NCI-H446 treated with DMSO at 0.1 percent for 48 hours (cell line): ENCODE measurements at places on chromosomes 11 and 22.

DNA sequence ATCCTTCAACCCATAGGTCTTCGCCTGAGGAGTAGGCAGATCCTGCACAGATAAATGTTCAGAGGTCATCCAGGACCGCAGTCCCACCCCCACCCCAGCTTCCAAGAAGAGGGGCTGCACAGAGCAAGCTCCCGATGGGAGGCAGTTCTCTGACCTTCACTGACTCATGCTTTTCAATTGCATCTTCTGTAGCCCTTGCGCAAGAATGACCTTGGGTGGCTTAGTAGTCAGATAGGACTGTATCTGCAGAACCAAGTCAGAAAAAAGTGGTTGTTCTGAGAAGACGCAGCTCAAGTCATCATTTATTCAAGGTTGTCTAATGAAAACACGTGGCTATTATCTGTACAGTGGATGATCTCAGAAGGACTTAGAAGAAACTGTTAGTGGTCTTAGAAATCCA lies 16.4 kb upstream of the GRAMD1B start:
- DNase-seq, result no peak

DNA sequence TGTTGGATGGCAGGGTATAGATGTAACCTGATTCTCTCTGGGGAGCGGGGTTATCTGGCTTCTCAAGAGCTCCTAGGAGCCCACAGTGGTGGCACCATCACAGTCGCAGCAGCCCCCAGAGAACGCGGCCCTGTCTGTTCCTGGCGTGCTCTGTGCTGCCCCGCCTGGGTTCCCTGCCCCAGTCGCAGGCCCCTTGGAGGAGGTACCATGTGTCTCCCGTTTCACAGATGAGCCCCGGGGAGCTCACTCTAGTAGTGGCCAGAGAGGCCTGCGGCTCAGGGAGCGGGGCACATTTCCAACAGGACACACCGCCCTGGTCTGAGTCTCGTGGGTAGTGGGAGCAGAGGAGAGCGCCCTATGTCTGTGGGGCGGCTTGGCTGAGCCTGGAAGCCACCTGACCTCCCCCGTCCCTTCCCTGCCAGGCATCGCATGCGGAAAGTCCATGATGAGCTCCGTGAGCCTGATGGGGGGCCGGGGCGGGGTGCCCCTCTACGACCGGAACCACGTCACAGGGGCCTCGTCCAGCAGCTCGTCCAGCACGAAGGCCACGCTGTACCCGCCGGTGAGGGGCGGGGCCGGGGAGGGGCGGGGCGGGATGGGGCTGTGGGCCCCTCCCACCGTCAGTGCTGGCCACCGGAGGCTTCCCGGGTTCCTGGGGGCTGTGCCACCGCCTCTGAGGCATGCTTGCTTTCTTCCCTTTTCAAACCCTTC lies 21.0 kb upstream of the PPP6R3 start:
- no peak for DNase-seq

- DNase-seq, result no peak
Observed at GRCh38 chr11:9626496-9627394, 37.1 kb upstream of the SWAP70 start.

DNA sequence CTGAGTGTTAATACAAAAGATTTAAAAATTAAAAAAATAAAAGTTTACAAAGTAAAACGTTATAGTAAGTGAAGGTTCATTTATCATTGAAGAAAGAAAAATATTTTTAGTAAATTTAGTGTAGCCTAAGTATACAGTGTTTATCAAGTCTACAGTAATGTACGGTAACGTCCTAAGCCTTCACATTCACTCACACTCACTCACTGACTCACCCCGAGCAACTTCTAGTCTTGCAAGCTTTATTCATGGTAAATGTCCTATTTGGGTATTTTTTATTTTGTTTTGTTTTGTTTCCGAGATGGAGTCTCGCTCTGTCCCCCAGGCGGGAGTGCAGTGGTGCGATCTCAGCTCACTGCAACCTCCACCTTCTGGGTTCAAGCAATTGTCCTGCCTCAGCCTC lies 8.8 kb downstream of the CASTOR1 start:
- DNase-seq, result no peak

- no peak for DNase-seq
Observed at GRCh38 chr22:48670731-48671130, 1156.9 kb downstream of the BRD1 start.

- no peak for DNase-seq
Observed at GRCh38 chr11:132289590-132290256, 919.3 kb downstream of the NTM start.

DNA sequence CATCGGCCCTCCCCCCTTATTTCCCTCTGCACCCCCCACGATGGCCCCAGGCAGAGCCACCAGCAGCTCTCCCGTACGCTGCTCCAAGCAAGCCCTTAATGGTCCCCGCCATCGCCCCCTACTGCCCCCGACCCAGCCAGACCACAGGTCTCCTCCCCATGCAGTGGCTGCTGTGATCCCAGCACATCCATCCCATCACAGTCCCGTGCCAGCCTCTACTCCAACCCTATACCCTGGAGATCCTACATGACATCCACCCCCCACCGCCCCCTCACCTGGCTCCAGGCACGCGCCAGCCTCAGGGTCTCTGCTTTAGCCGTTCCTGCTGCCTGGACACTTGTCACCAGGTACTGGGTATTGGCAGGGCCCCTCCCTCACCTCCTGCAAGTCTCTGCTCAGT lies 85.8 kb upstream of the RTL6 start:
- DNase-seq, result no peak

DNA sequence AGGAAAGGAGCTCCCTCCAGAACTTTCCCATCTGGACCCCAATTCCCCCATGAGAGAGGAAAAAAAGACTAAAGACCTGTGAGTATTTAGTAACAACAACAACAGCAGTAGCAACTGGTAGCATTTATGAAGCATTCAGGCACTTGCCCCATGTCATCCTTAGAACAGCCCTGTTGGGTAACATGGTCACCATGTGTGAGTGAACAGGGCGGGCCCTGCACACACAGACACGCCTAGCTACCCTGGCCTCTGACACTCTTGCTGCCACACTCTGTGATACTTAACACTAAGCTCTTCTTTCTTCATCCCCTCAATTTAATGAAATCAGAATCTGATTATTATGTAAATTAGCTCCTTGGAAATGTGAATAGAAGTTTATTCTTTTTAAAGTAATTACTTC lies 26.1 kb upstream of the SLC25A18 start:
- no peak for DNase-seq

- DNase-seq, result no peak
Observed at GRCh38 chr11:102798012-102798746, at the start of gene MMP1. Gene MMP1, minus strand, starts transcription at chr11:102798160. Its CDS starts 68 bp downstream, at chr11:102798092.

DNA sequence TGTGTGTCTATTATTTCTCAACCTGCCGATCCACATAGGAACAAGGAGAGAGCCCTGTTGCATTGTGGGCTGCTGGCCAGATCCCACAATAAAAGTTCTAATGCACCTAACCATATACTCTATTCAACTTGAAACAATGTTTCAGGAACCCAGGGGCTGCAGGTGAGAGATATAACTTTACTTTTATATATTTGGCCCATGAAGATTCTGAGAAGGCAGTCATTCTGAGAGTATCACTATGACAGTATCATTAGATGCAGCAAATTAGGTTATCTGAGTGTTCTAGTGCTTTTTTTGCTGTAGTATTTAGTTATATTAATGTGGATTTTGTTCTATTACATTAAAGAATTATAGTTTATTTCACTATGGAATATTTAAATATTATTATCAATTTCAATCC lies 655.1 kb upstream of the ARHGAP42 start:
- DNase-seq, result no peak

DNA sequence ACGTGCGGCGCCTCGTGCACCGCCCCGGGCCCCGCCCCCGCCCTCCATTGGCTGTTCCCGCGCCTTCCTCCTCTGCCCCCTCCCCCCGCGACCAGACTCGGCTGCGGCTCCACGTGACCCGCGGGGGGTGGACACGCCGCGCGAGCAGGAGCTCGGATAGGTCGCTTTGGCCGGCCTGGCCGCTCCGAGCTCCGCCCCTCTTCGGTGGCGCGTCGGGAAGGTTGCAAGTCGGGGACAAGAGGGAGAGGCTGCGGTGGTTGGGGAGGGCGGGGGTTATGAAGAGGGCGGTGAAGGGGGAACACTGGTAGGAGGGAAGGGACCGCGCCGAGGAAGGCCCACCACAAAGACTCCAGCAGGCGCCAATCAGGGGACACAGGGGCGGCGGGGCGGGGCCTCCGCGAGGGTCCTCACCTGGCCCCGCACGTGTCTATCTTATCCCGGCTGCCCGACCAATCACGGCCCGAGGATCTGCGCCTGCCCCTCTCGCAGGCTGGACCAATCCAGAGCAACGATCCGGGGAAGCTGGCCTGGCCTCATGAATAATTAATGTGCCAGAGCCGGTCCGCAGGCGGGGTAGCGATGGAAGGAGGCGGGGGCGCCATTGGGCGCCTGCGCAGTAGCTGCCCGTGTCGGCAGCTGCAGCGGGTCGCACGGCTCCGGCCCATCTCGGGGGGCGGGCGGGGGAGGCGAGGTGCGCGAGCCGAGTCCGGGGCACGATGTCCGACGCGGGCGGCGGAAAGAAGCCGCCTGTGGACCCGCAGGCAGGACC lies at the start of gene TEF:
Gene TEF (plus strand): TSS at position 614 of the 769 bp plus-strand sequence. CDS start 103 bp downstream, at position 717.
- peak; percentile 94 for DNase-seq

DNA sequence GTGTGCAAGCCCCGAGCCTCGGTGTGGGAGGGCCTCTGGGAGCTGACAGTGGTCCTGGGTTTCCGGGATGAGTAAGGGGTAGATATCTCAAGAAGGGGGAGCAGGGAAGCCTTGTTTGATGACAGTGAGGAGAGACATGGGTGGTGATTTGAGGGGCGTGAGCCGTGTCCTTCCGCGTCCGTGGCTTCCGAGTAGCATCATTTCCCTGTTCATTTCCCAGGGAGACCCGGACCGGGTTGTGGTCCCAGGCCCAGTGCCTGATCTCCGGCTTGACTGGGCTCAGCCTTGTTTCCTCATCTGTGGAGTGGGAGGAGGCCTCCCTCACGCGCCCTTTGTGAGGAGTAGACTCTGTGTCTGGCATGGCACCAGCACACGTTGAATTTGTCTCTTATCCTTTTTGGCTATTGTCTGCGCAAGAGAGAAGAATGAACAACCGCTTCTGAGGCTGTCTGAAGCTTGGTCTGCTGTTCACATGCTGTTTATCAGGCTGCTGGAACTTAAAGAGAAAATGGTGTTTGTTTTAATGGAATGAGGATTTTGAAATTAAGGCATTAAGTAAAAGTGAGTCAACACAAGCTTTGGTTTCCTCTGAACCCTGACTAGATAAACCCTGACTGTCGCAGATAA lies 348.5 kb downstream of the TBC1D22A start:
- DNase-seq, result no peak

DNA sequence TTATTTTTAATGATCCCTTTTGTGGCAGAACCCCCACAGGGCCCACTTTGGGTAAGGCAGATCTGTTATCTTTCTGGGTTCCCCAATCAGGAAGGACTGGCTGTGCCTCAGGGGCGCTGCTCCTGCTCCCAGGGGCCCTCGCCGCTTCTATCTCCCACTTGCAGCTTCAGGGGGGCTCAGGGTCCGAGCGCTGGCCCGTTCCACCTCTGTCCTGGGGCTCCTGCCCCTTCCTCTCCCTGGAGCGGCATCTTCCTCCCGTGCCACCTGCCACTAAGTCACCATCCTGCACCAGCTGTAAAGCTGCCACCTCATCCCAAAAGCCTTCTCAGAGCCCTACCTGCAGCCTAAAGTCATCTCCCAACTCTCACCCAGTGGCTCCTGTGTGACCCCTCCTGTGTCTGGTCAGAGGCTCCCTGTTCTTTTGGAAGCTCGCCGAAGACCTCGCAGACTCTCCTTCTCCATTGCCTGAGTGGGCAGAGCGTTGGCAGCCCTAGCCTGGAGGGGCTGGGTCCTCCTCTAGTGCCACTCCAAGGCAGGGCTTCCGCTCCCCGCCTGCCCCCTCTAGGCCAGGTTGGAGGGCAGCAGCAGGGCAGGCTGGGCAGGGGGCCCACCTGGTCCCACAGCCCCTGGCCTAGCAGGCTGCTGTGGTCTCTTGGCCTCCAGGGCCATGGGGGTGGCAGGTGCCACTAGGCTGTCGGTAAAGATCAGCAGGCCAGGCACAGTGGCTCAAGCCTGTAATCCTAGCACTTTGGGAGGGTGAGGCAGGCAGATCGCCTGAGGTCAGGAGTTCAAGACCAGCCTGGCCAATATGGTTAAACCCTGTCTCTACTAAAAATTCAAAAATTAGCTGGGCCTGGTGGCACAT lies 106.7 kb downstream of the MORC2 start:
- DNase-seq, result no peak

GRCh38 chr11:87465716-87466115 lies 428.0 kb downstream of the TMEM135 start:
- no peak for DNase-seq

DNA sequence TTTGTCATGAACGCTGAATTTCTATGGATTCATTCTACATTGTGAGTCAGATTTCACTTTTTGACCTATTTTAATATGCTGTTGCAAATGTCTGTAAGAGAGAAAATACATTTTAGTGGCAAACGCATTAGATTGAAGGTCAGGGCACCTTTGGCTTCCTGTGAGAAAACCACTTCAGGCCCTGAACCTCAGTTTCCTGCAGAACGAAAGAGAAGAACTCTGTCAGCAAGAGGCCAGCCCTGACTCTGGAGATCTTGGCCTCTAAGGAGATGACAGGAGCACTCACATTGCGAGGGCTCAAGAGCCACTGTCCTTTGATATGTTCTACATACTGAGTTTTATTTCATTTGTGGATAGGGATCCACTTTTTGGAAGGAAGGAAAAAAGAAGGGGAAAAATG lies 83.6 kb downstream of the KCNJ1 start:
- no peak for DNase-seq

- peak; percentile 86 for DNase-seq
Observed at GRCh38 chr11:61949169-61950034, 749 bp upstream of the BEST1 start.

DNA sequence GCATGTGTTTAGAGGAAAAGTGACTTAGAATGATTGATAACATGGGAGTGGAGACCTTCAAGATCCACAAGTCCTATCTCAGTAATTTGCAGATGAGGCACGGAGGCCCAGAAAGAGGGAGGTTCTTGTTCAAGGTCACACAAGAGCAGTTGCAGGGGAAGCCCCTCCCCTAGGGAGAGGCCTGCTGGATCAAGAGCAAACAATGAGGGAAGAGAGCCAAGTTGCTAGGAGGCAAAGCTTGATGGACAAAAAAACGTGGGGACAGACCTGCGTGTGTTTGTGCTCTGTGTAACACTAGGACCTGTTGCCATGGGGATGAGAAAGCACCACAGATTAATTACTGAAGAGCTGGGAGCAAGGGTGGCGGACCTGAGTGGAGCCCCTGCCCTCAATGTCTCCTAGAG lies 6.4 kb upstream of the MFRP start:
- DNase-seq, result peak; percentile 48

DNA sequence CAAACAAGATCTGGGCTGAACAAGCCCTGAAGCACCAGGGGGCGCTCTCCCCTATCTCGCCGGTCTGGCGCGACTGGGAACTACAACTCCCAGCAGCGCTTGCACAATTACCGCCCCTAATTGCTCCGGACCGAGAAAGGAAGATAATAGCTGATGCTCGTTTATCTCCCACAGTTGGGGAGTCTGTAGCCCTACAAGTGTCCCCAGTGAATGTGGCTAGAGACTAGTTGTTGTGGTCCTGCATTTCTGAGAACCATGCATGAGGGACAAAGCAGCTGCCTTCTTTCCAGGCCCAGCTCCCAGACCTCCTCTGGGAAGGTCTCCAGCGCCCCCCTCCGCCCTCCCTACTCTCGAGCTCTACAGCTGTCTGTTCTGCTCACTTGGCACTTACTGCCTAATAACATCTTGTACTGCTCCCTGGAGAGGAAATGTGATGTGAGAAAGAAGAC lies 34.4 kb downstream of the NRXN2 start:
- DNase-seq, result peak; percentile 88

- DNase-seq, result no peak
Observed at GRCh38 chr22:24707470-24707801, 67.1 kb downstream of the PIWIL3 start.

GRCh38 chr11:99370549-99371216 lies 349.9 kb downstream of the CNTN5 start:
- DNase-seq, result peak; percentile 22

- no peak for DNase-seq
Observed at GRCh38 chr11:65129649-65130441, 4.5 kb downstream of the SYVN1 start.
